ENCODE measurements at places on chromosomes 13 and 19.

DNA sequence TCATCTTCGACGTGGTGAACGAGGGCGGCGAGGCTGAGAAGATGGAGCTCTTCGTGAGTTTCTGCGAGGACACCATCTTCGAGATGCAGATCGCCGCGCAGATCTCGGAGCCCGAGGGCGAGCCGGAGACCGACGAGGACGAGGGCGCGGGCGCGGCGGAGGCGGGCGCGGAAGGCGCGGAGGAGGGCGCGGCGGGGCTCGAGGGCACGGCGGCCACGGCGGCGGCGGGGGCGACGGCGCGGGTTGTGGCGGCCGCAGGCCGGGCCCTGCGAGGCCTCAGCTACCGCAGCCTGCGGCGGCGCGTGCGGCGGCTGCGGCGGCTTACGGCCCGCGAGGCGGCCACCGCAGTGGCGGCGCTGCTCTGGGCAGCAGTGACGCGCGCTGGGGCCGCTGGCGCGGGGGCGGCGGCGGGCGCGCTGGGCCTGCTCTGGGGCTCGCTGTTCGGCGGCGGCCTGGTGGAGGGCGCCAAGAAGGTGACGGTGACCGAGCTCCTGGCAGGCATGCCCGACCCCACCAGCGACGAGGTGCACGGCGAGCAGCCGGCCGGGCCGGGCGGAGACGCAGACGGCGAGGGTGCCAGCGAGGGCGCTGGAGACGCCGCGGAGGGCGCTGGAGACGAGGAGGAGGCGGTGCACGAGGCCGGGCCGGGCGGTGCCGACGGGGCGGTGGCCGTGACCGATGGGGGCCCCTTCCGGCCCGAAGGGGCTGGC is 52.6 kb downstream of the MAP4K1 start:
- peak; percentile 29 for DNase-seq

DNA sequence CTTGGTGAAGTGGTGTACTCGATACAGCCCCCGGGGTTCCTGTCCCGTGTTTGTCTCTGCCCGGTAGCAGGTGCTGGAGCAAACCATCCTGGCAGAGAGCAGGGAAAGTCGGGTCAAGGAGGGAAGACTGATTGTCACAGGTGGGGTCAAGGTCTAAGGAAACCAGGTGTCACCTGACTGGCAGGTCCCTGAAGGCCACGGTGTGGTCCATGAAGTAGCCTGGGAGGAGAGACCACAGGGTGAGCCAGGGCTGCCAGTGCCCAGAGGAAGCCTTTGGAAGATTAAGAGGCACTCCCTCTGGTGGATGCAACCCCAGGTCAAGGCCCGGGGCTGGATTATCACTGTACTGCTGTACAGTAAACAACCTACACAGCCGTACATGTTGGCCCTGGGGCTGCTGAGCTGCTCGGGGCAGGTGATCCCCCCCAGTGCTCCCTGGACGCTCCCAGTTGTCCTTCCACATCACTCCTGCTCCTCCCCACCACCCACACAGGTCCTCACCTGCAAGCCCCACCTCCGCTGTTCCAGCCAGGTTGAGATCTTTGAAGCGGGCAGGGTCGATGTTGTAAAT is 6.0 kb upstream of the CCER2 start:
- no peak for DNase-seq

DNA sequence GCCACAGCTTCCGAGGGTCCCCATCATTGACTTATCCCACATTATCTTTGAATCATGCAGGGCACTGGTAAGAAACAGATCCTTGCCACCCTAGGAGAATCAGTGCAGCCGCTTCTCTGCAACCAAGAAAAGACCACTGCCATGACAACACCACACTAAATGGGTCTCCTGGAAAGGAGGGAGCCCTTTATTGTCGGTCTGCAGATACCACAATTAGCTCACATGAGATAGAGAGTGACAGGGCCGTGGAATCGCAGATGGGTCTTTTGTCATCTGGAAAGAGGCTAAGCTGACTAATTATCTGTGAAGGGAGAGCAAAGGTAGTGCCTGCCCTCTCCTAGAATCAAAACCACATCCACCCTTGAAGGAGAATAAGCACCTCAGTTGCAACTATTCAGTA is 178.3 kb upstream of the MYO16 start:
- DNase-seq, result no peak

GRCh38 chr19:16628984-16629691 is 1.1 kb upstream of the MED26 start:
- no peak for DNase-seq

DNA sequence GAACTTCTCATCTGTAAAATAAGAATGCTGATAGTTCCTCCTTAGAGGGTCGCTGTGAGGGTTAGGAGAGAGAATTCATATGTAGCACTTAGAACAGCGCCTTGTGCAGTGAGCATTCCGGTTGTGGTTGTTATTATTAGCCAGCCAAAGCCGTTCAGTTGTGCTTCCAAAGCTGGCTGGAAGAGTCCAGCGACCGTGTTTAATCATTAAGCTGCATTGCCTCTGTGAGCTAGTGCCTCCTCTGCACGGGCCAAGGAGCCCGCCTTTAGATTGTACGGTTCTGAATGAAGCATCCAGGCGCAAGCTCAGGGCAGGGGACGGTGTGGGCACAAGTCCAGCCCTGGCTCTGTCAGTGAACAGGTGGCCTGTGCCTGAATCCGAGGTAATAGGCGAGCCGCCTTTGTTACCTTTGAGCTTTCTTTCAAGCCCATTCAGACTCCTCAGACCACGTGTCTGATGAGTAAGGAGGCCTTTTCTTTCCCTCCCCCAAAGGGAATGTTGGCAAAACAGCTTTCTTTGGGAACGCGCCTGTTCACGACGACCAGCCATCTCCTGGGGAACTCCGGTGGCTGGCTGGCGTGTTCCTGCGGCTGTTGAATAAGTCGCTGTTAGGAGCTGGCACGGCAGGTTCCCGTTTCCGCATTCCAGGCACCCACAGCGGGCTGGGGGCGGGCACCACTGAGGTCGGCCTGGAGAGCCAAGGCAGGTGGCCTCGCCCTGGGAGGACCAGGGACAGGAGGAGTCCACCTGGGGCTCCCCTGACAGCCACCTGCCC is 25.1 kb downstream of the SIPA1L3 start:
- no peak for DNase-seq

- no peak for DNase-seq
Measured at GRCh38 chr13:102402290-102402689, 442 bp upstream of the FGF14 start.

- no peak for DNase-seq
Measured at GRCh38 chr19:2391118-2391725, 31.2 kb downstream of the TMPRSS9 start.

GRCh38 chr13:100333141-100333540 is 244.2 kb downstream of the PCCA start:
- DNase-seq, result no peak

DNA sequence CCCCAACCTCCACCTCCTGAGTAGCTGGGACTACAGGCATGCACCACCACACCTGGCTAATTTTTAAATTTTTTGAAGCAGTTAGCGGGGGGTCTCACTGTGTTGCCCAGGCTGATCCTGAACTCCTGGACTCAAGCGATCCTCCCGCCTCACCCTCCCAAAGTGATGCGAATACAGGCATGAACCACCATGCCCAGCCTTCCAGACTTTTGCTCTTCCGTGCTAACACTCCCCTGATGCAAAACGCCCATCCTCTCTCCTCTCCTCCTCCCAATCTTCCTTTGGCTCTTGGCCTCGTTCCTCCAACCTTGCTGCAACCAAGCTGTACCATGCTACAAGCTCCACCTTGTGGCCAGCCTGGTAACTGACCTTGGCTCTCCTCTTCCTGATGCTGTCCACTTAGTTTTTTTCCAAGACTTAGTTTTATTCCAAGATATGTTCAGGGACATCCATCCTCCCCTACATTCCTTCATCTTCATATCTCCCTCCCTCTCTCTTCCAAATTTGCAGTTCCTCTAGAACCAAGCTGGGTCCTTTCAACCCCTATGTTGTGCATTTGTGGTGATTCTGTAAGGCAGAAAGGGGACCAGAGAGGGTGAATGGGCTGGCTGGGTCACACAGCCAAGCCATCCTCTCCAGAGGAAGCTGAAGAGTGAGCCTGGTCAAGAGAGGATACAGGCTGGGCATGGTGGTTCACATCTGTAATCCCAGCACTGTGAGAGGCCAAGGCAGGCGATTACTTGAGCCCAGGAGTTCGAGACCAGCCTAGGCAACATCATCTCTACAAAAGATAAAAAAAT is 32.8 kb downstream of the TINCR start:
- peak; percentile 6 for DNase-seq

- no peak for DNase-seq
Measured at GRCh38 chr19:3386447-3387234, 20.3 kb downstream of the NFIC start.

DNA sequence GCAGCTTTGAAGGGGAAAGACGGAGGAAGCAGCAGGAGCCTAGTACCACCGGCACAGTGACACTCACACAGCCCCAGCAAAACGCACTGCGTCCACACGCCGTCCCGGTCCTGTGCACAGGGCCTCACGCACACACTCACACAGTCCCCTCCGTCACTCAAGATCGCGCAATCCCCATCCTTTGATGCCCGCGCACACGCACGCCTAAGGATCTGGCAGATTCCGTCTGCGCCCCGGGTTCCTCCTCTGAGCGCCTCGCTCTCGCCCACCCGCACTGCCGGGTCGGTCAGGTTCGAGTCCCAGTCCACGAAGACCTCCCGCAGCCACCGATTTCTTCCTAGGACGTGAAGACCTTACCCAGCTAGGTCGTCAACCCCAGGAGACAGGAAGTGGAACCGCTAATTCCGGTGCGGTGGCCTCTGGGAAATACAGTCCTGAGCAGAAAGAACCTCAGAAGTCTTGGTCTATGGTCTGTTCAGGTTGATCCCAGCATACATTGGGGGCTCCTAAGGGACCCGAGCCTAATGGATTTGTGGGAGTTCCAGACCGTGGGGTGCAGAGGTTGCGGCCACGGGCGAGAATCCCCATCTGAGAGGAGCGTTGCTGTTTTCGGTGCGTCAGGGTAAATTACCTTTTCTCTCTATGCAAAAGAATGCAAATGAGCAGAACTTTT is at the start of gene ZNF780B:
Gene ZNF780B, minus strand, starts transcription at position 400 of the 673 bp plus-strand sequence. CDS start 5,899 bp downstream, outside the sequence.
- DNase-seq, result peak; percentile 49

DNA sequence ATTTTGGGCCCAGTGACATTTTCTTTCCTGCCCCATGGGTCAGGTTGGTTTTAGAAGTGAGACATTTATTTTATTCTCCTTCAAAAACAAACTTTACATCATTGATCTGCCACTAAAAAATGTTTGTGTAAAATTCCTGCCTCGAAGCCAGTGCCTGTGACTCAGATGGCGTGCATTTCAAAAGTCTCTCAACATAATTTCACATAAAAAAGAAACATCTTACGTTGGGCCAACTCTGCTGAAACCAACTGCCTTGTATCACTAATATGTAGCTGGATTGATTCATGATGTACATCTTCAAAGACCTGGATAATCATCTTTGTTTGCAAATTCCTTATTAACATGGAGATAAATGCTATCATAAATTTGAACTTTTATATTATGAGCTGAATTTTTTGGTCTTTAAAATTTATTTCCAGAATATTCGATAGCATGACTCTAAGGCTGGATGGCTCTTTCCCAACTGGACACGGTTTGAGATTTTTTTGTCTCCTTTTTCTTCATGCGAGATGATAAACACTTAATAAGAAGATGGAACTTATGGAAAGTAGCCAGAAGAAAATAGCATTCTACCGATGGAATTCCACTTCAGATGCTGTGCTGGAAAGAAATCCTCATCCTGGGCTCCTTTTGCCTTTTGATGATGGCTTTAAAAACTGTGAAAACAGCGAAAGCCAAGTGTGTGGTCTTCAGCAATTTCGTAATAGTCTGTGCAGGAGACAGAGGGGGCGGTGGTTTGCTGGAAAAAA is 420.5 kb downstream of the FGF9 start:
- no peak for DNase-seq

- no peak for DNase-seq
Measured at GRCh38 chr13:22336460-22336859, 665.6 kb downstream of the FGF9 start.

- no peak for DNase-seq
Measured at GRCh38 chr13:25973085-25973484, 78.7 kb downstream of the SHISA2 start.
